Activated naive CD8-positive, alpha-beta T cell treated with anti-CD3 and anti-CD28 coated beads, Interleukin-2, amount 10 ng/mL, durations not matched to agents 7 days and 5 days (primary cell): ENCODE measurements at places on chromosomes 4 and X.

DNA sequence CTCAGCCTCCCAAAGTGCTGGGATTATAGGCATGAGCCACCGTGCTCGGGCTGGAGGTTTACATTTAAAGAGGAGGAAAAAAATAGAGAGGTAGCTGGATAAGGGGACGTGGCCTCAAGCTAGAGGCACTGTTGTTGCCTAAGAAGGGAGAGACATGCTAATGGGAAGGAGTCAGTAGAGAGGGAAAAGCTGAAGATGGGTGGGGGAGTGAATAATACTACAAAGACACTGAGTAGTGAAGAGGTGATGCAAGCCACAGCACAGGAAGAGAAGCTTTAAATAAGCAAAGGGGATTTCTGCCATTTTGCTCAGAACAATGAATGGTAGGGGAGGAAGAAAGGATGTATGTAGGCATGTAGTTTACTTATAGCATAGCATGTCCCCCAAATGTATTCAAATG is 11.5 kb upstream of the AP1S2 start:
- no peak for DNase-seq

DNA sequence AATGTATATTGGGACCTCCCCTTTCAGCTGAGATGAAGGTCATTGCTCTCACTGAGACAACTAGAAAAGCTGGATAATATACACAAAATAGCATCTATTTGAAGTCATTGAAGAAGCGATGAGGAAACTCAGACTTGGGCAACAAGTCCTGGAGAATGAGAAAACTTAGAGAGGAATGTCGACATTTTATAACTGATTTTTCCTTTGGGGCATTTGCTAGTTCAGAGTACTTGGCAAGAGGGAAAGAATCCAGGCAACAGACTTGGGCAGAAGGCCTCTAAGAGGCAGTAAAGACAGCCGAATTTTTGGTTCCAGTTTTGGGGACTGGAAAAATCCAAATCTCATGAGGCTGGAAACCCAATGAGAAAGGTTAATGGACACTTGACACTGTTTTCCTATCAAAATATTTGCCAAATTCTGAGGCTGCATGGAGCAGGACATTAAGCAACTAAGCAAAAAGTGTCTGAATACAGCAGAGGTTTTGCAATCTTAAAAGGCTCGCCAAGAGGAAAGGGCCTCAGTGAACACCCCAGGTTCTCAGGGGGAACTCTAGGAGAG is 21.0 kb upstream of the ANXA5 start:
- no peak for DNase-seq

GRCh38 chrX:53211391-53211978 is 13.5 kb downstream of the KDM5C start:
- no peak for DNase-seq

GRCh38 chrX:30982467-30982866 is 89.4 kb downstream of the FTHL17 start:
- DNase-seq, result no peak

DNA sequence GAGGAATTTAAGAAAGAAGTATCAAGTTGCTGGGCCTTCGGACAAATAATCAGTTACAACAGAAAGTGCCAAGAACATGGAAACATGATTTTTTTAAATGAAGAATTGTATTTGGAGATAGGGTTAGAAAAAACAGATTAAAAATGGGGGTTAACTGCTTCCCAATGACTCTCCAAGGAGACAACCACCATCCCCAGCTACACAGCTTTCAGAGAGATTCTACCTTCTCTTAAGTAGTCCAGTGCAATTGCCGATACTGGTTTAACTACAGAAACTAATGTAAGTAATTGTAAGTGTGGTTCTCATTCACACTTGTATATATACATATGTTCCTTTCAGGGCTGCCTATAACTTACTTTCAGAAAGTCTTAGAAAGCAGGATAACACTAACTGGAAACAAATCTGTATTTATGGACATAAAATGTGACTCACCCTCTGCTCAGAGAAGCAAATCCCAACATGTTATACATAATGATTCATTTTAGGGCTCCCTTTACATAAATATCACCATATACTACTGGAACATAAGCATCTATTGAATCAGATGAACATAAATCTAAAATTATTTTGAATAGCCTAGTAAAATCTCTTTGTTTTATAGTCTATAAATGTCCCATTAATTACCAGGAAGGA is 248.9 kb upstream of the UGT8 start:
- DNase-seq, result no peak

DNA sequence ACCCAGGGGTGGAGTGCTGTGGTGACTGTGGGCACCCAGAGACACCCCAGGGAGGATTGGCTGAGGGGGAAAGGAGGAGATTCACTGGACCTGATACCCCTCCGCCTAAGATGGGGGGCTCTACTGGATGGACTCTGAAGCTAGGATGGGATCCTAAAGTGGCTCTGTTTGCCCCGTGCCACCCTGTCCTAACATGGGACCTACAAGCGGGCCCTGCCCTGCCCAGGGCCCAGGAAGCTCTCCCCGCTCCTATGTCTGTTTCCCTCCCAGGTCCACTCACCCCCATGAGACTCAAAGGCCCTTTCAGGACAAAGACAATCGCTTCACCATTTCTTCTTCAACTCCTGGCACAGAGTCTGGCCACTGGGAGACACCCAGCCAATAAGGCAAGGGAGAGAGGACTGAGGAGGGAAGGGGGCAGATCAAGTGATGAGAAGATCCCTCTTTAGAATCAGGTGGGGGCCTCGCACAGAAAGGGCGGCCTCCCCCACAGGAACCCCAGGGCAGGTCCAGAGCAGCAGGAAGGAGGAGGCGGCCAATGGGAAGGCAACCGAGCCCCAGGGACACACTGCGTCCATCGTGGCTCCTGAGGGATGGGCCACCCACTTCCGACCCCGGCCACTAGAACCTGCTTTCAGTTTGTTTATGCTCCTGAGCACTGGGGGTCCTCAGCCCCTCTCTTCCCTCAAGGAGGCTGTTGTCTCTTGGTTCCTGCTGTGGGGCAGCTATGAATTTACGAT is 155.4 kb downstream of the AFAP1 start:
- DNase-seq, result no peak

GRCh38 chrX:108664701-108665100 is 71.7 kb downstream of the IRS4 start:
- DNase-seq, result no peak

DNA sequence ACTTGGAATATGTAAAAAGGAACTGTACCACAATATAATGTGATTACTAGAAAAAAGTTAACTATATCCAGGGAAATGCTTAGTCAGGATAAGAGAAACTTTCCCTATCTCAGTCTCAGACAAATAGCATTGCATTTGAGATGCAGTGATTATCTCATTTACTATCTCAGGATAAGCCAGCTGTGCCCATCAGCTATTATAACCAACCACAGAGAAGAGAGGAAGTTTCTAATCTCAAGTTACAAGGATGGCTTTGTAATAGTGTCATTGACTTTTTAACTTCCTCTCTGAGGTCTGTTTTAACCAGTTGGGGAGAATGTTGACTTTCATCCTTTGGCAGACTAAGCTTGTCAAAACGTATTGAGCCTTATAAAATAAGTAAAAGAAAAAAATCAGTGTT is 56.5 kb downstream of the SNX25 start:
- no peak for DNase-seq

DNA sequence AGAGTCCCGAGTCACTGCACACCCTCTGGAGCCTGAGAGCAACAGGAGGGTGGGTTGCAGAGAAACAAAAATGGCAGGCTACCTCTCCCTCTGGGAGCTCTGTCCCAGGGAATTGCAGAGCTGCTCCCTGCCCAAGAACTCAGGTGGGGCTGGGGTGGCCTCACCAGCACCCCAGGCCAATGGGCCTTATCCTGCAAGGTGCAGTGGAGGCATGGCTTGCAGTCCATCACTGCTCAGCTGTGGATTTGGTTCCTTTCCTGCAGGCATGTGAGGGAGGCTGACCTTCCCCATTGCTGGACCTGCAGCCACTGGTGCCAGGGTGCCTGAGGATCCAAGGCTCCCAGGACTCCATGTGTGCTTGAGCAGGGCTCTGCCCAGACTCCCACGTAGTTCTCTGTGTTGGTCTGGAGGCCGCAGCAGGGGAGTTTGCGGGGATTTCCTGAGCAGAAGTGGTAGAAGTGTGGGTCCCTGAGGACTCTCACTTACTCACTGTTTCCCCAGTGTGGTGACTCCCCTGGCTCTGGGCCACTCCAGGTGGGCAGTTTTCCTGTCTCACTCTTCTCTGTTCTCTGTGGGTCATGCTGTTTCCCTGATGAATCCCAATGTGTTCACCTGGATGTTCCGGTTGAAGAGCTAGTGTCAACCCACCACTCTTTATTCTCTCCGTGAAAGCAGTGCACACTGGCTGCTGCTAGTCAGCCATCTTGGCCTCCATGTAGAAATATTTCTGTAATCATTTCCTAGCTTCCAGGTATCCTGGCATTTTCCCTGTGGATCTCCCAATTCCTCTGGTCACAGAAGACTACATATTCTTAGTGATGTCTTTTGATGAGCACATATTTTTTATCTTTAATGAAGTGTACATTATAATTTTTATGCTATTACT is 82.3 kb downstream of the ARHGAP24 start:
- DNase-seq, result no peak

DNA sequence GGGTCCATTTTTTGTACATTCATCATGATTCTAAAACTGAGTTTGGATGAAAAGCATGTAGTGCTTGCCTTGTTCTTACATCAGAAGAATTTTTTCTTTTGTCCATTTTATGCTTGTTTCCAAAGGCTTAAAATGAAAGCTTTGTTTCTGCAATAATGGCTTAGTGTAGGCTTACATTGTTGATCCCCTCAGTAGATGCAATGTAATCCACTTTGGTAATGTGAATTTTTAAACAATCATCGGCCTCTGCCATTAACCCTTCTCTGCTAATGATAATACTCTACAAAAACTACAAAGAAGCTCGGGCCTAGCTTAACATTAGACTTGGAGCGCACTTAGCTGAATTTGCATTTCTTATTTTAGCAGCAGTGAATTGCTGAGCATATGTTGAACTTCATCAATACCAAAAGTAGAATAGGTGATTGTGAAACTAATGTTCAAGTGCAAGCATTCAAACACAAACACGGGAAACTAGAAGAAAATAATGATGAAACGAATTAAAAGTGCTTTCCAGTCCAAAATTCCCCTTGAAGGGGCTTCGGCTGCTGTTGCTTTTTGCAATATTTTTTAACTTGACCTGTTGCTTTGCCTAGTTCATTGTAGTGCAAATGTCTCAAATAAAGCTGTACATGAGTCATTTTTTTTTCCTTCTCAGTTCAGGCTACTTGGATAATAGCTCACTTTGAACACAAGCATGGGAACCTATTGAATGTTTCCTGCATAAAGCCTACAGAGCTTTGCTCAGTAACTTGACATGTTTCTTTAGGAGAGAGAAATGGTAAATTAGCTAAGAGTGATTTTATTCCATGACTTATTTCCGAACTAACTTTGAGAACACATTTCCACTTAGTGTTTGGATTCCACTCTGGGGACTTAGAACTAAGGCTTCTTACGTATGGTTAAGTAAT is 66.5 kb downstream of the SLIT2 start:
- no peak for DNase-seq

GRCh38 chr4:168633496-168633895 is 136.6 kb downstream of the PALLD start:
- no peak for DNase-seq

GRCh38 chr4:169510617-169511016 is 101.8 kb downstream of the NEK1 start:
- DNase-seq, result no peak

DNA sequence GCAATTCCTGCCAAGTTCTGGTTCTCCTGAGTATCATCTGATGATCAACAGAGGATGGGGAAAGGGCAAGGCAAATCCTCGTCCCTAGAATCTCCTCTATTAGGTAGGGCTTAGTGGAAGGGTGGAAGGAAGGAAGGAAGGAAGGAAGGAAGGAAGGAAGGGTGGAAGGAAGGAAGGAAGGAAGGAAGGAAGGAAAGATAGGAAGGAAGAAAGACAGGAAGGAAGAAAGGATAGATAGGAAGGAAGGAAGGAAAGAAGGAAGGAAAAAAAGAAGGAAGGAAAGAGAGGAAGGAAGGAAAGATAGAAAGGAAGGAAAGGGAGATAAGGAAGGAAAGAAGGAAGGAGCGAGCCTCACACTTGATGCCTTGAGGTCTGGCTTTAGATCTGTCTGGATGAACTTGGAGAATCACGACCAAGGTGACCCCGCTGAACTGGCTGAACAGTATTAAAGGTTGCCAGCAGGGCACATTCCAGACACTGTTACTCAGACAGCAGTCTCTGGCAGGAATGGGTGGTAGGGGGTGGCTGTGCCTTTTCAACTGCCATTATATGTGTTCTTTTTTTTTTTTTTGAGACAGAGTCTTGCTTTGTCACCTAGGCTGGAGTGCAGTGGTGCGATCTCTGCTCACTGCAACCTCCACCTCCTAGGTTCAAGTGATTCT is 57.1 kb downstream of the MAP7D2 start:
- DNase-seq, result no peak

DNA sequence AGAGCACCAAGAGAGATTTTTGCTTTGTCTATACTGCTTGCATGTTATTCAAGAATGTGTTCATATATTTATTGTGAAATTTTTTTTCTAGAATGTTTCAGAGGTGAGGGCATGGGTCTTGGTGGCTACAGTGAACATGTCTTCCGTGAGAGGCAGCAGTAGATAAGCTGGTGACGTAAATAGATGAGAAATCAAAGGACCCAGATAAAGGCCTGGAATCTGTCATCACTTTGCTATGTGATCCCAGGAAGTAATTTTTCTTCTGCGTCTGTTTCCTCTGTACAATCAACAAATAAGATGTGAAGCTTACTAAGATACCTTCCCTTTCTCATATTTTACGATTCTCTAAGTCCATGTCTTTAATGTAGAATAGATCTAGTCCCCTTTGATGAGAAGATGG is 129.1 kb downstream of the COL4A6 start:
- no peak for DNase-seq

- DNase-seq, result no peak
Observed at GRCh38 chrX:130055103-130055502, 55.2 kb downstream of the ELF4 start.

GRCh38 chrX:31483336-31483735 is 411.5 kb upstream of the FTHL17 start:
- DNase-seq, result no peak

GRCh38 chr4:148007792-148008191 is 275.9 kb downstream of the ARHGAP10 start:
- DNase-seq, result no peak

- no peak for DNase-seq
Observed at GRCh38 chr4:113293043-113293560, 243.6 kb downstream of the ANK2 start.

DNA sequence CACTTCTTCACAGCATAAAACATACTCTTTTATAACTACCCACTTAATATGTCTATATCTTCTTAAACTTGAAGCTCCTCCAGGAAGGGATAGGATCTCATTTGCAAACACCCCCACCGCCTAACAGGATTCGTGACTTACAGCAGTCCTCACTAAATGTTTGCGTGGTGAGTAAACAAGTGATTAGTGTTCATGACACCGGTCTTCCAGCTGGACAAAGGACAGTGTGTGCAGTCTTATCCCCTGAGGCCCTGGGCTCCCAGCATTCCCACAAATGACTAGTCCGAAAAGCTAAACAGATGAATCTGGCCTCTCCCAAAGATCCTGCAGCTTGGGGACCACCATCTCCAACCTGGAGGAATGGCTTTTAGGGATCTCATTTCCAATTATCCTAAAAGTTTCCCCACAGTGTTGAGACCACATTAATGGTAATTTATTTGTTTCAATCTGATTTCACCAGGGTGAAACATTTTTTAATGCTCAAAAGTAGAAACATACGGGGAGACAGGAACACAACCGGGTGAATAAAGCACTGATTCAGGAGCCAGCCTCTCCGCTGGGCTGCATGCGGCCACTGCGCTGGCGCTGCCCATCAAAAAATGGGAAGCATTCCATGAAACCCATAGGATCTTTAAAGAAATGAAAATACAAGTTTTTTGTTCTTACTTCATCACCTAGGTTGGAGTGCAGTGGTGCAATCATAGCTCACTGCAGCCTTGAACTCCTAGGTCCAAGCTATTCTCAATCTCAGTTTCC is 69.2 kb downstream of the HADH start:
- DNase-seq, result no peak
